ENCODE measurements at places on chromosomes 11 and 22. TPM values are rescaled to one million over a fixed set of nuclear protein-coding genes. Genes with fewer than 3 reads are reported as not detected.

Gene PNPLA5
- total RNA-seq = not detected

Gene AGBL2
- 2.8 TPM for total RNA-seq

Gene C11orf42
- not detected for total RNA-seq

Gene SMC1B
- not detected for total RNA-seq

Gene APLNR
- total RNA-seq = not detected

Gene HINFP
- 32.2 TPM for total RNA-seq

Gene TMPRSS5
- total RNA-seq = 0.16 TPM

Gene EIF3L
- total RNA-seq = 301 TPM

Gene PIH1D2
- 0.51 TPM for total RNA-seq

Gene BIRC3
- total RNA-seq = 4.6 TPM

Gene ANO1
- total RNA-seq = under 0.01 TPM

Gene GRK3
- 0.76 TPM for total RNA-seq

Gene ATG16L2
- total RNA-seq = 9.0 TPM

Gene CASP5
- not detected for total RNA-seq

Gene SCGB1A1
- total RNA-seq = not detected

Gene UCP2
- total RNA-seq = 245 TPM

Gene KCNK7
- not detected for total RNA-seq

Gene FJX1
- 35.0 TPM for total RNA-seq

Gene NXPE1
- total RNA-seq = not detected

Gene SCO2
- 0.33 TPM for total RNA-seq

Gene MMP27
- total RNA-seq = not detected

Gene TBCEL
- total RNA-seq = 11.2 TPM

Gene FOSL1
- 147 TPM for total RNA-seq

Gene BTG4
- total RNA-seq = not detected

Gene DGCR6L
- 77.6 TPM for total RNA-seq

Gene OR51E2
- not detected for total RNA-seq

Gene ACRV1
- not detected for total RNA-seq

Gene ART1
- total RNA-seq = not detected

Gene POU2AF2
- not detected for total RNA-seq

Gene VPS37C
- 14.2 TPM for total RNA-seq
